ENCODE measurements at places on chromosomes 7 and 10. TPM values are rescaled to one million over a fixed set of nuclear protein-coding genes. Genes with fewer than 3 reads are reported as not detected.

Gene TMEM120A
- 28.3 TPM for total RNA-seq

Gene BEND7
- 35.7 TPM for total RNA-seq

Gene SRRM3
- total RNA-seq = 20.2 TPM

Gene ZCCHC24
- total RNA-seq = 17.9 TPM

Gene AUTS2
- total RNA-seq = 147 TPM

Gene NXPH1
- total RNA-seq = 1.6 TPM

Gene ZNF736
- total RNA-seq = 66.8 TPM

Gene CALHM3
- not detected for total RNA-seq

Gene LEP
- total RNA-seq = not detected

Gene XRCC2
- 5.3 TPM for total RNA-seq

Gene AOC1
- not detected for total RNA-seq

Gene MMD2
- 5.7 TPM for total RNA-seq

Gene LRRC61
- 26.6 TPM for total RNA-seq

Gene CDC14C
- total RNA-seq = 0.22 TPM

Gene ASB4
- total RNA-seq = 1.0 TPM

Gene SMKR1
- total RNA-seq = 1.3 TPM

Gene ZRANB1
- 66.2 TPM for total RNA-seq

Gene PNLIPRP2
- total RNA-seq = not detected

Gene ETV1
- 20.0 TPM for total RNA-seq

Gene WDR86
- total RNA-seq = 19.7 TPM

Gene STOX1
- 7.4 TPM for total RNA-seq

Gene GDF10
- 10.0 TPM for total RNA-seq

Gene GRM3
- total RNA-seq = 7.2 TPM

Gene ADO
- 29.5 TPM for total RNA-seq

Gene AQP1
- 75.8 TPM for total RNA-seq

Gene HECTD2
- 69.3 TPM for total RNA-seq

Gene CYP2W1
- 14.5 TPM for total RNA-seq

Gene GIMAP6
- 11.7 TPM for total RNA-seq

Gene ASIC3
- total RNA-seq = 4.4 TPM

Gene SYT15
- 2.5 TPM for total RNA-seq

Gene LDB3
- 24.9 TPM for total RNA-seq

Gene RELN
- 144 TPM for total RNA-seq

Gene FLNC
- total RNA-seq = 92.8 TPM

Gene ASB10
- total RNA-seq = 0.44 TPM

Gene OR2A7
- total RNA-seq = 5.7 TPM

Gene ZP3
- total RNA-seq = 0.82 TPM

Gene TRPV6
- total RNA-seq = 0.55 TPM

Gene DPYSL4
- total RNA-seq = 55.0 TPM

Gene CHAT
- 1.8 TPM for total RNA-seq
